Lung (tissue), 17 donors: ENCODE measurements at places on chromosomes 2 and 18. TPM values are rescaled to one million over a fixed set of nuclear protein-coding genes. Genes with fewer than 3 reads are reported as not detected.

DNA sequence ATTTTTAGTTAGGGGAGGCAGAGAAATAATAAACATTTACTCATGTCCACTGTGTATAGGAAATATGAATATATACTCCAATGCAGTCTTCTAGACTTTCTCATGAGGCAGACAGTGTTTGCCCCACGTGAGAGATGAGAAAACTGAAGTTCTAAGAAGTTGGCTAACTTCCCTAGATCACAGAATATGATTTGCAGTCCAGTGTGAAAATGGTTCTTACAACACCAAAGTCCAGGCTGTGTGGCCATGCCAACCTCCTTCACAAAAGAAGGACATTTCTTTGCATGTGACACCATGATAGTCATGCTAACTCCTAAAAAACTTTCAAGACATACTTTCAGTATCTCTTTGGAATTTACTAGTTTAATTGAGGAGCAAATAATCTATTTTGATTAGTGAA, 143.7 kb downstream of the IRS1 start:
- DNase-seq, result no peak

DNA sequence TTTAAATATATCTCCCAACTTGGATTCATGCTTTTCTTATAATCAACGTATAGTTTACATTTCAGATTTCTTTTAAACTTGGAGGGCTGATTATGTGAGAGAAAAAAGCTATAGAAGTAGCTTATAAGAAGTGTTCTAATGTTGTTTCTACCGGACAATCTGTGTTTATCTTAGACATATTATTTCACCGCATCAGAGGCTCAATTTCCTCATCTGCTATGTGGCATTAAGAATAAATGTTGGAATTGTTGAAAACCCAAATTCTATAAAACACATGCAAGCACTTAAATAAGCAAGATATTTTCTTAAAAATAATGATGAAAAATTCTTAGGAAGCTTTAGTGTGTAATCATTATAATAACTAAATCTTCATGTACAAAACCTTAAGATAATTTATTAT, 407.9 kb downstream of the HRH4 start:
- no peak for DNase-seq

DNA sequence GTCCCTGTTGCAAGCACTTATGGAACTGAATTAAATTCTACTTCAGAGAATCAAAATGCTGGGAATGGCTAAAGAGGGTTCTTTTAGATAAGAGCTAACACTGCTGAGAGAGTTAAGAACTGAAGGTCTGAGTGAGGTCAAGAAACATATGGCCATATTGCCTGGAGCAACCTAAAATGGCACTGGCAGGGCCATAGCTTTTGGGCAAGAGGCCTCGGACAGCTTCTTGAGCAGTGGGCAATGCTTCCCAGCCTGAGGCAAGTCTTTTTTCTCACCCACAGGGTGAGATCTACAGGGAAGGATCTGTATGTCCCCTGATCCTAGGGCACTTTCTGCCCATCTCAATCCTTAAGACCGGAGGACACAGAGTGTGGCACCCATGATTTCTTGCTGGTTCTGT, 244.6 kb upstream of the NT5C1B start:
- DNase-seq, result no peak

Gene CNDP1
- total RNA-seq, result not detected

Gene ALPG
- 1.0 TPM for total RNA-seq

Gene MOCOS
- 4.0 TPM for total RNA-seq
